Hepatocyte (in vitro differentiated cells): ENCODE measurements at places on chromosomes 4 and X. TPM values are rescaled to one million over a fixed set of nuclear protein-coding genes. Genes with fewer than 3 reads are reported as not detected.

Gene SMIM10L2A
- 4.2 and 5.0 TPM in 2 replicates for polyA plus RNA-seq

DNA sequence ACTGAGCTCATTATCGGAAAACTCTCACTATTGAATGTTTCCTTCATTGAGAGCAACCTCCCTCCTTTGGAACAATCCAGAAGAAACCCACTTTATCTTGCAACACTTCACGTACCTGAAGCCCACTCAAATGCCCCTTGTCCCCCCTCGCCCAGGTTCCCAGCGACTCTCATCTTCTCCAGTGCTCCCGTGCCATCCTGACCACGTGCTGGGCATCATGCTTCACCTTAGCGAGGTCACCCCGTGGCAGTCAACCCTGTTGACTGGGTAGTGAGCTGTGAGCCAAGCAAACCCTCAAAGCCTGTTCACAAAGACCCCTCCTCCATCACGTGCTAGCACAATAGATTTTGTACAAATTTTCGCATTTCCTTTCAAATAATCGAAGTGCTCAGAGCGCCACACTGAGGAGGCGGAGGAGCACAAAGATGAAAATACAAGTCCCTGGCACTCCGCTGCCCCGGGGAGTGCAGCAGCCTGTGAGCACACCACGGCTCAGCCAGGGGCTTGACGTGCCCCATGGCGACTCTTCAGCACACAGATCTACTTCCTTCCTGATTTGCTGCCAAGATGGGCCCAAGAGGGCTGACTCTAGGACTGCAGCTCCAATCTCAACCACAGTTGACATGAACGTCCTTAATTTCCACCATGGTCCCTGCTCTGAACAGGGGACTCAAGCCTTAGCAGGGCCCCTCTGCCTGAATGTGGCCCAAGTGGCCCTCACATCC is 15.6 kb downstream of the PDZD4 start:
- no peak for DNase-seq
- no peak overlapping the region for H3K4me3 ChIP-seq
- no peaks in the 10 kb centered on the region for H3K4me1 ChIP-seq
- H3K36me3 ChIP-seq = no peaks in the 10 kb centered on the region
- H3K27me3 ChIP-seq = no peaks in the 10 kb centered on the region
- H3K27ac ChIP-seq = no peak overlapping the region

- H3K27ac ChIP-seq = no peak overlapping the region
- H3K4me3 ChIP-seq = no peak overlapping the region
- no peaks in the 10 kb centered on the region for H3K36me3 ChIP-seq
- no peaks in the 10 kb centered on the region for H3K27me3 ChIP-seq
These were observed 762.0 kb upstream of the MAGEB2 start for GRCh38 chrX:29453333-29453732.

DNA sequence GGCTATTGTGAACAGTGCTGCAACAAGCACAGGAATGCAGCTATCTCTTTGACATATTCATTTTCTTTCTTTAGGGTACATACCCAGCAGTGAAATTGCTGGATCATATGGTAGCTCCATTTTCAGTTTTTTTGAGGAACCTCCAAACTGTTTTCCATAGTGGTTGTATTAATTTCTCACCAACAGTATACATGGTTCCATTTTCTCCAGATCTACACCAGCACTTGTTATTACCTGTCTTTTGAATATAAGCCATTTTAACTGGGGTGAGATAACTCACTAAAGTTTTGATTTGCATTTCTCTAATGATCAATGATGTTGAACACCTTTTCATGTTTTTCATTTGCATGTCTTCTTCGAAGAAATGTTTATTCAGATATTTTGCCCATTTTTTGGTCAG is 241.1 kb upstream of the AGTR2 start:
- H3K4me1 ChIP-seq = no peaks in the 10 kb centered on the region
- no peak overlapping the region for H3K4me3 ChIP-seq
- no peaks in the 10 kb centered on the region for H3K36me3 ChIP-seq
- no peak for DNase-seq
- H3K27ac ChIP-seq = no peak overlapping the region

Gene PAK3
- 2.9 and 4.1 TPM in 2 replicates for polyA plus RNA-seq

DNA sequence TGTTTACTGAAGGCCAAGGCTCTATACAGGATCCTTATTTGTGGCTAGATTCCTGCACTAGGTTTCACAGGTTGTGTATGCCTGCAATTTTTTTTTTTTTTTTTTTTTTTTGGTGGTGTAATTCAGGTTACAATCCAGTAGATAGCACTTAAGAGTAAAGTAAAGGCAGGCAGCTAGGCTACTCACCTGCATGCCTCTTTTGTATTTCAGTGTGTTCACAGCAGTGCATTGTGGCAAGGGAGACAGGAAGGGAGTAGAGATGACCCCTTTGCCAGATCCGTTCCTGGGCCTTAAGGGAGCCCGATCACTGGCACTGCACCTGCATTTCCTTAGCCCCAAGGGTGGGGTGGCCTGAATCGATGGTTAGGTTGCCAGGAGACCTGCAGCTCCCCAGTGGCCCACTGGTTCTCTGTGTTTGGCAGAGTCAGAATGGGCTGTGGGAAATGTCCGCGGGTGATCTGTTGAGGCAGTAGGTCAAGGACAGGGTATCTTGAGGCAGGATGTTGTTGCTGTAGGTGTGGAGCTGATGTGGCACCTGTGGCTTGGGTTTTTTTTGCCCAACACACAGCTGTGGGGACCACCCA is 374.9 kb upstream of the AADAT start:
- no peak overlapping the region for H3K4me3 ChIP-seq
- no peaks in the 10 kb centered on the region for H3K4me1 ChIP-seq
- no peak for DNase-seq
- no peak overlapping the region for H3K27ac ChIP-seq

GRCh38 chr4:169249214-169249973 is 21.4 kb downstream of the SH3RF1 start:
- no peaks in the 10 kb centered on the region for H3K27me3 ChIP-seq
- peak overlapping the region; percentile 92 for H3K27ac ChIP-seq
- DNase-seq = peak; percentile 48

DNA sequence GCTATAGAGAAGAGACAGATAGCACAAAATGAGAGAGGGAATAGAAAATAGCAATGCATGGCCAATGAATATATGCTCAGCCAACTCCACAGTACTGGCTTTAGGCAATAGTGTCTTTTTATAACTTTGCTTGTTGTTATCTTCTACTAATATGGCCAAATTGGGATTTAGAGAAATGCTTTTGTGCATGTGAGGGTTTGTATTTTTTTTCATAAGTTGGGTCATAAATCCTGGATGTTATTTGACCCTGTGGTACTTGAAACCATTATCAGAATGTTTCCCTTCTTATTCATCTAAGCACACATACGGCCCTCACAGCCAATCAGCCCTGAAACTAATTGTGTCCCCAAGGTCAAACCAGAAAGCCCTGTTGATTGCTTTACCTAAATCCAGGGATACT is 35.2 kb upstream of the LPAR4 start:
- H3K27ac ChIP-seq = no peak overlapping the region
- no peaks in the 10 kb centered on the region for H3K4me1 ChIP-seq
- H3K36me3 ChIP-seq = no peaks in the 10 kb centered on the region
- DNase-seq = no peak
- no peak overlapping the region for H3K4me3 ChIP-seq

DNA sequence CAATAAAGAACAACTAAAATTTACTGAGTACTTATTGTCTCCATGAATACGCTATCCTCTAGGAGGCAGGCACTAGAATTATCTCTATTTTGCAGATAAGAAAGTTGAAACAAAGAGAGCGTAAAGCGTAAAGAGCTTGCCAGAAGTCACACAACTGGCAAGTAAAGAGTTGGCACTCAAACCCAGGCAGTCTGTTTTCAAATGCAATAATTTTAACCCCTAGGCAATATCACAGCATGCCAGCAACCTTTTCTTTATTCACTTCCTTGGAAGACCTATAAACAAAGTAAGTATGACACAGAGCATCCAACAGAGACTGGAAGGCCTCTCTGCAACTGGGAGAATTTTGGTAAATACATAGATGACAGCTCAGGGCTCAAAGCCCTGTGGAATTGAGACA is 23.2 kb upstream of the AMELX start:
- H3K27ac ChIP-seq = no peak overlapping the region
- H3K36me3 ChIP-seq = no peaks in the 10 kb centered on the region
- no peak overlapping the region for H3K4me3 ChIP-seq
- H3K27me3 ChIP-seq = no peaks in the 10 kb centered on the region

GRCh38 chr4:1632109-1633104 is 51.7 kb downstream of the FAM53A start:
- no peaks in the 10 kb centered on the region for H3K36me3 ChIP-seq
- no peak overlapping the region for H3K4me3 ChIP-seq
- no peak overlapping the region for H3K27ac ChIP-seq
- no peaks in the 10 kb centered on the region for H3K27me3 ChIP-seq
- DNase-seq = no peak
- H3K4me1 ChIP-seq = peaks cover 5% of the 10 kb centered on the region

GRCh38 chr4:99215521-99215920 is 3.5 kb downstream of the ADH6 start:
- H3K27ac ChIP-seq = no peak overlapping the region
- no peaks in the 10 kb centered on the region for H3K36me3 ChIP-seq
- DNase-seq = no peak
- H3K4me1 ChIP-seq = no peaks in the 10 kb centered on the region

GRCh38 chr4:141255016-141255415 is 34.3 kb downstream of the ZNF330 start:
- H3K27ac ChIP-seq = no peak overlapping the region
- H3K27me3 ChIP-seq = no peaks in the 10 kb centered on the region
- no peak overlapping the region for H3K4me3 ChIP-seq

Gene SMC1A
- 17.3 and 24.7 TPM in 2 replicates for polyA plus RNA-seq

Gene TTC29
- polyA plus RNA-seq = 0.66 TPM in 1 of 2 replicates, not detected in the other

GRCh38 chrX:29229802-29230201 is 642.6 kb downstream of the IL1RAPL1 start:
- no peak overlapping the region for H3K4me3 ChIP-seq
- no peaks in the 10 kb centered on the region for H3K4me1 ChIP-seq
- no peak for DNase-seq
- H3K27me3 ChIP-seq = no peaks in the 10 kb centered on the region
- H3K27ac ChIP-seq = no peak overlapping the region

- H3K27ac ChIP-seq = no peak overlapping the region
- peaks cover 2% of the 10 kb centered on the region for H3K4me1 ChIP-seq
- H3K36me3 ChIP-seq = no peaks in the 10 kb centered on the region
- no peaks in the 10 kb centered on the region for H3K27me3 ChIP-seq
These were observed 191.2 kb downstream of the IDS start for GRCh38 chrX:149313871-149314371.

Gene HSFX1
- polyA plus RNA-seq = 0.45 and 1.1 TPM in 2 replicates
